ENCODE measurements at places on chromosomes 2 and 18.

DNA sequence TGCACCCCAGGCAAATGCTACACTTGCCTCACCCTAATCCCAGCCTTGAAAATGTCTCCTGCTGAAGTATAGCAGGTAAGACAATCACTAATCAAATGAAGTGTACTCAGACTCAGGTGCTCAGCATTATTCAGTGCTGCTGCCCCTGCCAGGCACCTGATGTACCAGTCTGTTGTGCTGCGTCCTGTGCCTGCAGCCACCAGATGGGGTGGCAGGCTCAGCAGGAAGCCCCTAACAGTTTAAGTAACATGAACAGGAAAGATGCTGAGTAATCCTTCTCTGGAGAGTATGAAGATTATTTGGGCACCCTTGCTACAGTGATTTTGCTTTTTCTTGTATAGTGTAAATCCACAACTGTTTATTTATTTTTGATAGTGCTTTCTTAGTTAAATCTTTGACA is 69.1 kb downstream of the TACR1 start:
- DNase-seq = no peak

- no peak for DNase-seq
Measured at GRCh38 chr2:196821195-196821594, 12.0 kb upstream of the C2orf66 start.

DNA sequence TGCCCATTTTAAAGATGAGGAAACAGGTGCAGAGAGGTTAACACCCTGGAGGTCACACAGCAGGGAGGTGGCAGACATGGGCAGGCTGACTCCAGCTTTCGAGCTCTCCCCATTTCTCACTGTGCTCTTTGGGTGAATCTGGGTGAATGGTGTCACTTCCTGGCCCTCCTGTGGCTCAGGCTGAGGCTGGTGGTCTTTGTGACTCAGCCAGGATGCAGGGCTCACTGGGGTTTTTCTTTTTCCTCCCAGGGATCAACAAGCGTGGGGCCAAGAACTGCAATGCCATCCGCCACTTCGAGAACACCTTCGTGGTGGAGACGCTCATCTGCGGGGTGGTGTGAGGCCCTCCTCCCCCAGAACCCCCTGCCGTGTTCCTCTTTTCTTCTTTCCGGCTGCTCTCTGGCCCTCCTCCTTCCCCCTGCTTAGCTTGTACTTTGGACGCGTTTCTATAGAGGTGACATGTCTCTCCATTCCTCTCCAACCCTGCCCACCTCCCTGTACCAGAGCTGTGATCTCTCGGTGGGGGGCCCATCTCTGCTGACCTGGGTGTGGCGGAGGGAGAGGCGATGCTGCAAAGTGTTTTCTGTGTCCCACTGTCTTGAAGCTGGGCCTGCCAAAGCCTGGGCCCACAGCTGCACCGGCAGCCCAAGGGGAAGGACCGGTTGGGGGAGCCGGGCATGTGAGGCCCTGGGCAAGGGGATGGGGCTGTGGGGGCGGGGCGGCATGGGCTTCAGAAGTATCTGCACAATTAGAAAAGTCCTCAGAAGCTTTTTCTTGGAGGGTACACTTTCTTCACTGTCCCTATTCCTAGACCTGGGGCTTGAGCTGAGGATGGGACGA is 13.2 kb downstream of the ITM2C start:
- DNase-seq = peak; percentile 17

DNA sequence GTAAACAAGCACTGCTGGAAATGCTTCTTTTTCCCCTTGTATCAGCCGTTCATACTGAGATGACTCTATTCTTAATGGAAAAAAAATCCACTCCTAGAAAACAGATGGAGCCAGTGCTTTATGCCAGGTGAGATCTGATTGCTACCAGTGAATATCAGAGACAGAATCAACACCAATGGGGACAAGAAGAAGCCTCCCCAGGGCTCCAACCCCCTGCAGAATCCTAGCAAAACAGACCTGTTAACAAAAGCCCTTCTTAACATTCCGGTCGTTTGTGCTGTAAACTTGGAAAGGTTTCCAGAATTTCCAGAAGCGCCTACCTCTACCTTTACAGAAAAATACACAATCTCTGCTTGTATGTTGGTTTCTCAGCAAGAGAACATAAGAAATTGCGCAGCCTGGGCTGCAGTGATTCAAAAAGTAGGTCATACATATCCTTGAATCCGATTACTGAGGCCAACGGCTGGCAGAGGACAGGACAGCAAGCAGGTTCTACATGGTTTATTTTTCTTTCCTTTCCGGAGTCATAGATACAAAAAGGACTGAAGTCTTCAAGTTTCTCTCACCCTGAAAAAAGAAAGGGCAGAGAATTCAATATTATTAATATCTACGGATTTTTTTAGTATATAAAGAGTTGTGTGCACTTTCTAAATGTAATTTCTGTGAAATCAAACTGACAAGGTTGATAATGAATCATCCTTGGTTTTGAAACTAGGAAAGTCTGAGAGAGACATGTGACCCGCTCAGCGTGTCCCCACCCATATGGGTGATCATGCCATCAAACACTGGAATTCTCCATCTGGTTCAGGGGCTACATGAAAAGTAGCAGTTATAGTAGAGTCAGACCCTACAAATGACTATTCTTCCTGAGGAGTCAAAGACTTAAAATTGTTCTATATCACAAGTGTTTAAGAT is 266.7 kb upstream of the MGAT5 start:
- DNase-seq = no peak

- DNase-seq = no peak
Measured at GRCh38 chr2:221533299-221533698, 38.8 kb downstream of the EPHA4 start.

- no peak for DNase-seq
Measured at GRCh38 chr2:160039166-160039903, 23.1 kb downstream of the PLA2R1 start.

GRCh38 chr2:11995456-11995855 is 249.0 kb downstream of the LPIN1 start:
- no peak for DNase-seq

DNA sequence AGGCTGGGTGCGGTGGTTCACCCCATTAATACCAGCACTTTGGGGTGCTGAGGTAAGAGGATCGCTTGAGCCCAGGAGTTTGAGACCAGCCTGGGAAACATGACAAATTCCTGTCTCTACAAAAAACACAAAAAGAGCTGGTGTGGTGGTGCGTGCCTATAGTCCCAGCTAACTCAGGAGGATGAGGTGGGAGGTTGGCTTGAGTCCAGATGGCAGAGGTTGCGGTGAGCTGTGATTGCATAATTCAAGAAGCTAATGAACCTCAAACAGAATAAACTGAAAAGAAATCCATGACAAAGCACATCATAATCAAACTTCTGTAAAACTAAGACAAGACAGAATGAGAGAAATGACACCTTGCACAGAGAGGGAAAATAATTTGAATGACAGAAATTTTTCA is 54.8 kb downstream of the SEMA4F start:
- DNase-seq = peak; percentile 40

- DNase-seq = peak; percentile 24
Measured at GRCh38 chr2:219325657-219326315, 6.8 kb downstream of the RESP18 start.

DNA sequence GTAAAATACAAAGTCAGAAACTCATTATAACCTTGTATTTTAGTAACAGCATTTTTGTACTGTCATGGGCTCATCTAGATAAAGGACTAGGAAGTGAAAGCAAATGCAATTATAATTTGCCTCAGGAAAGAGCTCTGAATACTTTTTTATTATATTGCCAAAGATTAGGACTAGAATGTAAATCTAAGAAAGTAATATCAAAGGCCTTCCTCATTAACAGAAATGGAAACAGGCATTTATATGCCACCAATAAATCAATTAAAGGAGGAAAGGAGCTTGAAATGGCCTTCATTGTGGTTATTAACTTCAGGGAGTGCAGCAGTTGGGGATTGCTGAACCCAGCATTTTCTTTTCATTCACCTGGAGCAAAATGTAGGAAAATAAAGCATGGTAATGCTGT is 39.6 kb downstream of the DTNA start:
- no peak for DNase-seq

DNA sequence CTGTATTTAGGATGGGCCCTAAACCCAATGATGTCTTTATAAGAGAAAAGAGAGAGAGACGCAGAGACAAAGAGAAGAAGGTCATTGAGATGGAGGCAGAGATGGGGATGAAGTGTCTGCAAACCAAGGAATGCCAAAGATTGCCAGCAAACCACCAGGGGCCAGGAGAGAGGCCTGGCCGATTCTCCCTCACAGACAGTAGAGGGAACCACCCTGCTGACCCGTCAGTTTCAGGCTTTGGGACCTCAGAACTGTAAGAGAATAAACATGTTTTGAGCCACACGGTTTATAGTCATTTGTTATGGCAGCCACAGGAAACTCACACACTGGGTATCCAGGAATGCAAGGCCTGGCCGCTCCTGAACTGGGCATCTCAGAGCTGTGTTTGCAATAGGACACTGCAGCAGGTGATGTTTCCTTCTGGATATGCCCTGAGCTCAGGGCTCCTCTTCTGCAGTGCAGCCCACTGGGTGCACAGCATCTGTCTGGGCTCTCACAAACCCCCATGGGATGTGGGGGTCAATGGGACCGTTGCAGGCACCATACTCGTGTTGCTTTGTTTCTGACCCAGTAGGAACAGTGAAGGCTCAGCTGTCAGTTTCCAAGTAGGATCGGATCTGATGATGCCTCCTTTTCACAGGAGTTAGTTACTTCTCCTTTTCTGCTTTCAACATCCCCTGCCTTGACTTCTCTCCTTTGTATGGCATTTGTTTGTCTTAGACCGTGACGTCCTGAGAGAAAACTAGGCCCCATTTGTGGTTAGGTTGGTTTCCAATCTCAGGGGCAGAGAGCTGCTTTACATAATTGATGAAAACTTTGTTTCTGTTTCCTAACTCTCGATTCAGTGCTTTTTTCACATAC is 20.8 kb downstream of the PTPN18 start:
- DNase-seq = peak; percentile 23

DNA sequence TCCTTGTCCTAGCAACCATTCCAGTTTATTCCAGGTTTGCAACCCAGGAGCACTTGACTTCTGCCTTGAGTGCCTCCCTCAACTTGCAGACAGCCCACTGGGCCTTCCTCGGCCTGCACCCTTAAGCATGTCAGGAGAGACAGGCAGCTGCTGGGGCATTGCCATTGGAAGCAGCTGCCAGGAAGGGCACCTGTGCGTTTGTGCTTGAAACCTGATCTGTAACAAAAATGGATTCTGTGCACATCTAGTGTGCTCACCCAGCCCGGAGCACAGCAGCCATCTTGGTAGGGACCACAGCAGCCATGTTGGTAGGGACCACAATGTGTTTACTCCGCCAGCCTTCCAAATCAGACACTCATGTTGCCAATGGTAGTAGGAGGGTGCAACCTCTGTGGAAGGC is 44.3 kb upstream of the GLI2 start:
- no peak for DNase-seq

- DNase-seq = no peak
Measured at GRCh38 chr2:38123911-38124310, 48.0 kb upstream of the CYP1B1 start.

DNA sequence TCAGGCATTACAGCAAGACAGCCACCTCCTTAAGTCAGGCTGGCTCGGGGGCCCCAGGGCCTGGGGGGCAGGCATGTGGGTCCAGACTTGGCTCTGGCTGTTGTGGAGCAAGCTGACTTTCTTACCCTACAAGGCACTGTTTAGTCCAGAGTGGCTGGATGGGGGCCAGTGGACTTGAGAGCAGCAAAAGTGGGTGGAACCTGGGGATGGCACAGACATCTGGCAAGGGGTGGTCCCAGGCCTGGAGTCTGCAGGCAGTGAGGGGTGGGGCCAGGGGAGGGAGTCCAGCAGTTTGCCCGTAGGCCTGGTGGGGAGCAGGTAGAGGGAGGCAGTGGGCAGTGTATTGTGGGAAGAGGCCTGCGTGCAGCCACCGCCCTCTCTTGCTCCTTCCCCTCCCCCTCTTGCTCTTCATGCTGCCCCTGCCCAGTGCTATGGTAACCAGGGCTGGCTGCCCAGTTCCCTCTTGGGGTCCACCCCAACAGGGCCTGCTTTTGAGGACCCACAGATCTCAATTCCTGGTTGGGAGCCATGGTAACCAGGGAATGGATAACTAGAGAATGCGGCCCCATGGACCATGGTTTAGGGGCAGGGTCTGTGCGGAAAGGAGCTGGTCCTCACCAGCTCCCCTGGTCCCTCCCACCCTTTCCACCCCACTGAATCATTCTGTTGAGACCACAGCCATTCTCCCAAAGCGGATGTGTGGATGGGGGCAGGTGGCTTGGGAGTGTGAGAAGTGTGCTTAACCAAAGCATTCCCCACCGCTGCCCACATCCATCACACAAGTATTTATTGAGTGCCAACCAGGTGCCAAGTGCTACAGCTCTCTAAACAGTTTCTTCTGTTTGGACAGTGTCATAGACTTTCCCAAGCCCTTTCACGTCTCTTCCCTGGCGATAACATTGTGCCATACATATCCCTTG is 19.3 kb downstream of the SPEG start:
- DNase-seq = no peak

GRCh38 chr2:205685314-205686055 is 3.2 kb downstream of the NRP2 start:
- peak; percentile 72 for DNase-seq

GRCh38 chr2:71583876-71584275 is 130.5 kb downstream of the DYSF start:
- no peak for DNase-seq

DNA sequence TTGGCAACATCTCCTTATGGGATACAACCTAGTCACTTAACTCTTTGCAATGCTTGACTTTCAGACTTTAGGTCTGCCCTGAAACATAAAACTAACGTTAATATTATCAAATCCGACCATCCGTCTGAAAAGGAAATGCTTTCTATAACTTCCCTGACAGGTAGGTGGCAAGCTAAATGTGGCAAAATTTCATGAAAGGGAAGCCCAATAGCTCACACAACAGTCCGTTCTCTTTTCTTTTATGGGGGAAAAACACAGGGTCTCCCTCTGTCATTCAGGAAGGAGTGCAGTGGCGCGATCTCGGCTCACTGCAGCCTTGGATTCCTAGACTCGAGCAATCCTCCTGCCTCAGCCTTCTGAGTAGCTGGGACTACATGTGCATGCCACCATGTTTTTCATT is 52.9 kb downstream of the SFT2D3 start:
- no peak for DNase-seq

GRCh38 chr2:28231110-28231631 is 161.5 kb upstream of the FOSL2 start:
- peak; percentile 84 for DNase-seq

DNA sequence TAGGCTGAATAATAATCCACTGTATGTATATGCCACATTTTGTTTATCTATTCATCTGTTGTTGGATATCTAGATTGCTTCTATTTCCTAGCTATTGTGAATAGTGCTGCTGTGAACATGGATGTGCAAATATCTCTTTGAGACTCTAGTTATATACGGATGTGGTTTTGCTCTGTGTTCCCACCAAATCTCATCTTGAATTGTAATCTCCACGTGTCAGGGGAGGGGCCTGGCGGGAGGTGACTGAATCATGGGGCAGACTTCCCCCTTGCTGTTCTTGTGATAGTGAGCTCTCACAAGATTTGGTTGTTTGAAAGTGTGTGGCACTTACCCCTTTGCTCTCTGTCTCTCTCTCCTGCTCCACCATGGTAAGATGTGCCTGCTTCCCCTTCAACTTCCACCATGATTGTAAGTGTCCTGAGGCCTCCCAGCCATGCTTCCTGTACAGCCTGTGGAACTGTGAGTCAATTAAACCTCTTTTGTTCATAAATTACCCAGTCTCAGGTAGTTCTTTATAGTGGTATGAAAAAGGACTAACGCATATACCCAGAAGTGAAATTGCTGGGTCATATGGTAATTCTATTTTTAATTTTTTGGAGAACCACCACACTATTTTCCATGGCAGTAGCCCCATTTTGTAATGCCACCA is 86.1 kb upstream of the UPP2 start:
- no peak for DNase-seq

Measured in suppressor macrophage treated with lipopolysaccharide for 1 hour (primary cell).